ENCODE measurements at places on chromosomes 13 and 19.

GRCh38 chr19:11580116-11580515 is 2.7 kb upstream of the ACP5 start:
- no peak for DNase-seq

GRCh38 chr13:96794669-96795068 is 199.6 kb downstream of the OXGR1 start:
- DNase-seq: no peak

DNA sequence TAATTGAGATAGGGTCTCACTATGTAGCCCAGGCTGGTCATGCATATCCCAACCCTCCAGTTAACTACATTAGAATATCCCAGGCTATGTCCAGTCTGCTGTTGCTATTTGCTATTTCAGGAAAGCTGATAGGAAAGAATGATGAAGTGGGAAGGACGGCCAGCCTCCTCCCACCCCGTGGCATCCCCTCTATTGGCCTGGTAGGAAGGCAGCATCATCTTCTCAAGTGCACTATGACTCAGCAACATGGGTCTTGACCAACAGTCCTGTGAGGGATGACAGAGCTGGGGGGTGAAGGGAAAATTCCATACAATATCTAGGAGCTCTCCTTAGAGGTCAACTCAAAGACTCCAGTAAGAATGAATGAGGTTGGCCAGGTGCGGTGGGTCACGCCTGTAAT is 48.0 kb upstream of the ABCC4 start:
- no peak for DNase-seq

DNA sequence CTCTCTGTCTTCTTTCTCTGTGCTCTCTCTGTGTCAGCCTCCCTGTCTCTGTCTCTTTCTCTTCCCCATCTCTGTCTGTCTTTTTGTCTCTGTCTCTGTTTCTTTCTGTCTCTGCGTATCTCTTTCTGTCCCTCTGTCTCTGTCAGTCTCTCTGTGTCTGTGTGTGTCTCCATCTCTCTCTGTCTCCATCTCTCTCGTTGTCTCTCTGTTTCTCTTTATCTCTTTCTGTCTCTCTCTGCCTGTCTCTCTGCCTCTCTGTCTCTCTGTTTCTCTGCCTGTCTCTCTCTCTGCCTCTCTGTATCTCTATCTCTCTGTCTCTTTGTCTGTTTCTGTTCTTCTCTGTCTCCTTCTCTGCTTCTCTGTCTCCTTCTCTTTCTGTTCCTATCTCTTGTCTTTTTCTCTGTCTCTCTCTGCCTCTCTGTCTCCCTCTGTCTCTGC is 15.7 kb upstream of the TCF3 start:
- DNase-seq: no peak

- peak; percentile 4 for DNase-seq
These were observed 27.4 kb downstream of the ZNF20 start for GRCh38 chr19:12112701-12113100.

DNA sequence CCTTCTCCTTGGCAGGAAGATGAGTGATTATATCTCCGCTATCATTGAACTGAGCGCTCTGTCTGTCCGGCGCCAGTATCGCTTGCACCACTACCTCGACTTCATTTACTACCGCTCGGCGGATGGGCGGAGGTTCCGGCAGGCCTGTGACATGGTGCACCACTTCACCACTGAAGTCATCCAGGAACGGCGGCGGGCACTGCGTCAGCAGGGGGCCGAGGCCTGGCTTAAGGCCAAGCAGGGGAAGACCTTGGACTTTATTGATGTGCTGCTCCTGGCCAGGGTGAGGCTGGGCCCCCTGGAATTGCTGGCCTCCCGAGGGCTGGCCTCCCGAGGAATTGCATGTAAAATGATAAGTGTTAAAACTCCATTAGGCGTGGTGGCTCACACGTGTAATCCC is 32.1 kb downstream of the CYP4F22 start:
- DNase-seq: no peak

DNA sequence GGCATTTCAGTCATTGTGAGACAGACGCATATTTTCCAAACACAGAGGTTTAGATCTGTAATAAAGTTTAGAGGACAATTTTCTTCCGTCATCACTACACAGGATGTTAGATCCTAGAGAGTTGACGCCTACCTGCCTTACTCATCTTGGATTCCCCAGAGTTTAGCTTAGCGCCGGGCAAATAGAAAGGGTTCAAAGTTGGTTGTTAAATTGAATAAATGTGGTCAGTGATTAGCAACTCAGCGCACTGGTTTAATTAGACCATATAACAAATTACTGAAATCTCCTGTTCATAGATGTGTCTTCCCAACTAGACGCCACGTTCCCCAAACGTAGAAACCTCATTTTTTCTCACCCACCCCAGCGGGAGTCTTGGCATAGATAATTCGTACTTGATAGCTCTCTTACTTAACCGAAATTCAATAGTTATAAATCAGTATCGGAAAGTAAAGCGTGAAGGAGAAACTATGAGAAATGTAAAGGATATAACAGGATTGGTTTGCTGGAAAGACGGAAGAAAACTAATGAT is 726 bp upstream of the UFM1 start:
- peak; percentile 59 for DNase-seq

DNA sequence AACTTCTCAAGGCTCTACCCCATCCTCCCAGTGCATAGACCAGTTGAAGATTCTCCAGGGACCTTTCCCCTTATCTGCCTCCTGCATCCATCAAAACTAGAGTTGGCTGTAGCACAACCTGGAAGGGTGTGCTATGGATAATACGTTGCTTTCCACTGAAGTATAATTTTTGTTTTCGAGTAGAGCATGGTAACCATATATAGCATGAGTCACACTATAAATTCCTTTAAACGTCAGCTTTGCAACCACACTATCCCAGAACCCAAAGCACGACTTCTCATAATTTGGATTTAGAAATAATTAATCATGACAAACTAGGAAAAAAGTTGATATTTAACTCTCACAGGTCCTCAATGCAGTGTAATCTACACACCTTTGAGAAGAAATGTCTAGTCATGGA is 138.3 kb upstream of the NBEA start:
- DNase-seq: no peak

- no peak for DNase-seq
These were observed 35.4 kb upstream of the KPNA3 start for GRCh38 chr13:49827891-49828290.

DNA sequence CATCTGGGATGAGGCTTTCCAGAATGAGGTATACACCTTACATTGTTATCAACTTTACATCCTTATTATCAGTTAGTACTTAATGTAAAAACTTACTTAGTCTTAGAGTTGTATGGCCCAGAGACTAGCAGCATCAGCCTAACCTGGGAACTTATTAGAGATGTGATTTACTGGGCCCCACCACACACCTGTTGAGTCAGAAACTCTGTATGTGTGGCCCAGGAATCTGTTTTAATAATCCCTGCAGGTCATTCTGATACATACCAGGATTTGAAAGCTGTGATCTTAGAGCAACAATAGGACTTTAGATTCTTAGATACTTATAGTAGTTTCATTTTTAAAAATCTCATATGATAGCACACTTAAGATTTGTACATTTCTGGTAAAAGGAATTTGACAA is 17.4 kb downstream of the FNDC3A start:
- DNase-seq: no peak

DNA sequence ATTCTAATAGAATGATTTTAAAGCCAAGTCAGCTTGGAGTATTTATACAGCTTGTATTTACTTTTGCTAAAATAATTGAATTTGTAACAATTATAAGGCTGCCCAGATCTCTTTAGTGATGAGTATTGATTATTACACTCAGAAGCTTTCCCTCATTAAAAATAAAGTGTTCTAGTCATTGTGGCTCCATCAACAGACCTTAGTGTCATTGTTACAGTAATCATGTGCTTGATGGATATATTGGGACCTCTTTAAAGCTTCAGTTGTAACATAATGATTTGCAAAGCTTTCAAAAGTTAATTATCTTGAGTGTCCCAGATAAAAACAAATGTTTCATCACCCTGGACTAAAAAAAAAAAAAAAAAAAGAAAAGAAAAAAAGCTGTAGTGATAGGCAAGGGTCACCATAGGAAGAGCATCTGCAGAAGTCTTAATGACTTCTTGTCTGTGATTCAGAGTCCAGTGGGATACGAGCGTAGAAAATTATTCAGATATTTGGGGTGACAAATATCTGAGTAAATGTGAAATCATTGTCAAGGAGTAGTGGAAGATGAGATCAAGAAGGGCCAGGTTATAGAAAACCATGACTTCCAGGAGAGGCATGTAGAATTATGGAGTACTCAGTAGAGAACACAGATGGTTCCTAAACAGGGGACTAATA is 369.6 kb downstream of the DCT start:
- DNase-seq: no peak

DNA sequence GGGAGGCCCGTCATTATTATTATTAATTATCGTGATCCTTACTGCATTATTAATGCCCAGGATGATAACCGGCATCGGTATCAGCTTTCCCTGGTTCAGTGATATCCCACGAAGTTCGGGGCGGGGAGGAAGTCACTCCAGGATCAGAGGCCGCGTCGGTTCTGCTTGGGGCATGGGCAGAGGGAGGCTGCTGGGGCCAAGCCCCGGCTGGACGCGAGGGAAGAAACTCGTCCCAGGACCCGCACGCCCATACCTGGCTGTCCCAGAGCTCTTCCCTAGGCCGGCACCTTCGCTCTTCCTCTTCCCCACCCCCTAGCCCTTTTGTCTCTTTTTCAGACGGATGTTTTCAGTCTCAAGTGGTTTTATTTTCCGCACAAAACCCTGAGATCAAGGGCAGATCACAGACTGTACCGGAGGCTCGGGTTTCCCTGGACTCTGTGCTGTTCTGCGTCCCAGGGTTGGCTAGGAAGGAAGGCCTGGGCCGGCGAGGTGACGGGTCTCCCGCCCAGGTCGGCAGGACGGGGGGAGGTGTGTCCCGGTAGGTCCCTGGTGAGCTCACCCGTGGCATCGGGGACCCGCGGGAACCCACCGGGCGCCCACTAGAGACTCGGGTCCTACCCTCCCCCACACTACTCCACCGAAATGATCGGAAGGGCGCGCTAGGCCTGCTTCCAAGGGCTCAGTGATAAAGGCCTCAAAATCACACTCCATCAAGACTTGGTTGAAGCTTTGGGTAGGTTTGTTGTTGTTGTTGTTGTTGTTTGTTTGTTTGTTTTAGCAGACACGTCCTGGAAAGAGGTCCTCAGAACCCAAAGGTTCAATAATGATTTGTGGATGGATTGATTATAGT is 7.9 kb downstream of the ZIC2 start:
- no peak for DNase-seq

GRCh38 chr13:110457361-110457760 is 104.2 kb downstream of the RAB20 start:
- DNase-seq: no peak

GRCh38 chr13:72700509-72700908 is 26.9 kb downstream of the MZT1 start:
- DNase-seq: no peak

DNA sequence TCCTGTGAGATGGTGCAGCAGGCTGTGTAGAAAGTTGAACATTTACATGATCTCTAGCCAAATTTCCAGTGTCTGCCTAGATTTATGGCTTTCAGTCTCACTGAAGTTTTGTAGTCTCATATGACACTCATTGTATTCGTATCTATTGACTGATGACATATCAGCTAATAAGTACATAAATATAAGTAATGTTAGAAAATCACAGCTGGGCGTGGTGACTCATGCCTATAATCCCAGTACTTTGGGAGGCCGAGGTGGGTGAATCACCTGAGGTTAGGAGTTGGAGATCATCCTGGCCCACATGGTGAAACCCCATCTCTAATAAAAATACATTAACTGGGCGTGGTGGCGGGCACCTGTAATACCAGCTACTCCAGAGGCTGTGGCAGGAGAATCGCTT is 54.7 kb upstream of the HTR2A start:
- DNase-seq: no peak

GRCh38 chr13:44516771-44517170 is 59.4 kb downstream of the TSC22D1 start:
- no peak for DNase-seq

- no peak for DNase-seq
These were observed 919 bp downstream of the DACT3 start for GRCh38 chr19:46660008-46660517.

DNA sequence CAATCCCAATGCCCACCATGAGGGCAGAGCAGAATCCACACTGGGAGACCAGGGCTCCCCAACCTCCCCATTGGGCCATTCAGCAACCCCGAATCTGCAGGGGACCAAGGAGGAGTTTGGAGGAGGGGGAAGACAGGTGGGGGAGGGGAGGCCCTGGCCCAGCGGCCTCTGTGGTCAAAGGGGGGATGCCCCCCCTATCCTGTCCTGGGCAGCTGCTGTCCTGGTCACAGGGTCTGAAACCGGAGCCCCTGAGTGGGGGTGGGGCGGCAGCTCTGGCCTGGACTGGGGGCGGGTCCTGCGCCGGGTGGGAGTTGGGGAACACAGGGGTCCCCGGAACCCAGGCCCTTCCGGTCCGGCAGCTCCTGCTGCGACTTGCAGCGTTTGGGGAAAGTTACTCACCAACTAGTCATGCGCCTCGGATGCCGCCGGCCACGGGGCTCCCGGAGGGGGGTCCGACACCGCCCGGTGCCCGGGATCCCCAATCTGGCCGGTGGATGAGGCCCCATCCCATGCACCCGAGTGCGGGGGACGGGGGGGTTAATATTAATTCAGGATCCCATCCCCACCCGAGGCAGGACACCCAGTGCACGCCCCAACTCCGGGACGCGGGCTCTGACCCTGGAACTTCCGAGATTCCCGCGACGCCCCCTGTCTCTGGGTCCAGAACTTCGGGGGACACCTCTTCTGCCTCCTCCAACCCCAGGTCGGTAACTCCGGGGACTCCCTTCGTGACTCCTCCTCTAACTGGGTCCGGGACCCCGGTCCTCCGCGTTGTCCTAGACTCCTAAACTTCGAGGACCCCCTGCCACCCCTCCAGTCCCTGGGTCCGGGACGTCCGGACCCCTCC is 872 bp downstream of the HOMER3 start:
- DNase-seq: no peak

GRCh38 chr19:20289186-20289585 is 122.2 kb downstream of the ZNF486 start:
- no peak for DNase-seq

DNA sequence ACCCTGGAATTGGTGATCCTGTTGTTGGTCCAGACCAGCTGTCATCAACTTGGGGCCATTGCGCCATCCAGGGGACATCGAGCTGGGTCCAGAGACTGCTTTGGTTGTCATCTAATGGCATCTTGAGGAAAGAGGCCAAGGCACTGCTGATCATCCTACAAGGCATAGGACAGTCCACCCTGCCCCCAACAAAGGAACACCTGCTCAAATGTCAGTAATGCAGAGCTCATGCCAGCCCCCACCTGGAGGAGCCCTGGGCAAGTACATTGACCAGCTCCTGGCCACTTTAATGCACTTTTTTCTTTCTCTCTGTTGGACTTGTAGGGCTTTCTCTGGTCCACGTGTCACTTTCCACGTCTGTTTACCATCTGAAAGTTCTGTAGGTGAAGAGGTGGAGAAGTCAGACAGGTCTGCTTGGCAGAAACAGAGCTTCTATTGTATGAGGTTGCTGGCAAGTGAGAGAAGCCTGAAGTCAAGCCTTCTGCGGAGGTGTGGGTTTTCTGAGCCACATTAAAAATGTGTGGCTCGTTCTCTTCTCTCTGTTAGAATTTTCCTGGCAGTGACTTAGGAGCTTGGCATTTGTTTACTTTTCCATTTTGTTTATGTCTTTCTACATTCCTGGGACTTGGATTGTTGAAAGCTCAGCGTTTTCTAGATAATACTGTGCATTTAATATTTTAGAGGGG is 124.0 kb upstream of the RNF113B start:
- no peak for DNase-seq
